Ascending aorta (tissue), 2 donors: ENCODE measurements at places on chromosomes 2 and 18. TPM values are rescaled to one million over a fixed set of nuclear protein-coding genes. Genes with fewer than 3 reads are reported as not detected.

The GATA6 gene
- total RNA-seq: 89.3 TPM

The CAPG gene
- total RNA-seq: 179 TPM

The GALNT14 gene
- total RNA-seq: not detected

The TLK1 gene
- 32.2 TPM for total RNA-seq

The FAM136A gene
- 2.0 TPM for total RNA-seq

The MERTK gene
- total RNA-seq: 11.1 TPM

The IL37 gene
- total RNA-seq: not detected

The CNDP1 gene
- total RNA-seq: not detected

The C1QL2 gene
- total RNA-seq: 11.6 TPM

The LHCGR gene
- total RNA-seq: not detected

The GREB1L gene
- total RNA-seq: 2.2 TPM

The HOXD3 gene
- 8.6 TPM for total RNA-seq

The GPR35 gene
- not detected for total RNA-seq

The ASB18 gene
- total RNA-seq: not detected

The PAX3 gene
- total RNA-seq: not detected

The ACMSD gene
- total RNA-seq: not detected

The ALPI gene
- not detected for total RNA-seq

The FOXI3 gene
- total RNA-seq: not detected

The OBSL1 gene
- 151 TPM for total RNA-seq

The FBXO41 gene
- 5.2 TPM for total RNA-seq

The GPR39 gene
- total RNA-seq: 0.64 TPM

The FBXO15 gene
- not detected for total RNA-seq

The CD207 gene
- not detected for total RNA-seq
